Skeletal muscle cell (primary cell): ENCODE measurements at places on chromosomes 12 and 14.

- no peak for DNase-seq
Observed at GRCh38 chr14:64983439-64984310, 3.0 kb upstream of the FNTB start.

DNA sequence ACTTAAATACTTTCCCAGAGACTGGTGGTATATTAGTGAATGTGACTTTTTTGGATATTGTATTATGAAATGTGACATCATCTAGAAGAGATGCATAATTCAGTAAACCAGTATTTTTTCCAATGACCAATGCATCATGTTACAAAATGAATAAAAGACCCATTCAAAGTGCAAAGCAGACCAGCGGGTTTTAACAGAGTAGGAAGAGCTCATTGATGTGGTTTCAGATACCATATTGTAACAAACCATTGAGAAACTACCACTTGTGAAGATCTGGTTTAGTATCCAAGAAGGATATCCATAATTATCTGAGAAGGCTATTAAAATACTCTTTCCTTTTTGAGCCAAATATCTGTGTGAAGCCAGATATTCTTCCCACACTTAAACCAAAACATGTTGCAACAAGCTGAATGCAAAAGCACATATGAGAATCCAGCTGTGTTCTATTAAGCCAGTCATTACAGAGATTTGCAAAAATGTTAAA is 47.7 kb downstream of the MVK start:
- no peak for DNase-seq

GRCh38 chr12:119259484-119259883 is 75.0 kb upstream of the CCDC60 start:
- DNase-seq = no peak

GRCh38 chr14:85867450-85867849 is 337.5 kb downstream of the FLRT2 start:
- no peak for DNase-seq
